ENCODE measurements at places on chromosomes 1 and 21.
A peak's percentile ranks its signal among the peaks of the same experiment; 100 is the strongest.

GRCh38 chr1:70906800-70907199 is 140.8 kb downstream of the PTGER3 start:
- no peak for DNase-seq

DNA sequence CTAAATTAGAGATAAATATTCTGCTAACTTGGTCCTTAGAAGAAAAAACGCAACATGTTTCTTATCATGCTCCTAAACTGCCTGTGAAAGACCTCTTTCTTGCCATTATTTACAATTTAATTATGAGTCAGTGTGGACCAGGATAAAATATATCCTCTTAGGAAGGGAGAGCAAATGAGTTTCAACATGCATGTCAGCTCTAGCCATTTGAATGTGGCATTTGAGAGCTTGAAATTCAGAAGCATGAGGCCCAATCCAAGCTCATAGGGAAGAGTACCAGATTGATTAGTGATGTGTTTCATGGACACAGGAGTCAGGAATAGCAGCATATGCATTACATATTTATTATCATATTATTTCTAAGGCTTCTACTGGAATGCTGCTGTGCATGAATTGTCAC is 39.3 kb downstream of the TBX15 start:
- DNase-seq = peak; percentile 40

- no peak for DNase-seq
Measured at GRCh38 chr1:21864730-21865129, 52.7 kb downstream of the LDLRAD2 start.

DNA sequence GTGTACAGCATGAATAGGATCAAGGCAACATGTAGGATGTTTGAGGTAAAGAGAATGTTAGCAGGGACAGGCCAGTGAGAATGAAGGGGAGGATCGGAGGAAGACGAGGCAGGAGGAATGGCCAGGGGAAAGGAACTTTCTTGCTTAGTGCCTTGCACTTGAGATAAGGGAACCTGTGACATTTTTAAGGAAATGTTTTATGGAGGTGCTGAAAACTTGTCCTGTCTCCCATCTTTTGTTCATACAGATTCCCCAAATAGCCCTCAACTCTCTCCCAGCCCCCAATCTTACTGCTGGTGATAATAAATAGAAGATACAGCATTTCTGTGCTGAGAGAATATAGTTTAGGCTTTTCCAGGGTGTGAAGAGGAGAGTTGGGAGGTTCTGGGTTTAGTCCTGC is 13.6 kb downstream of the ATP8B2 start:
- no peak for DNase-seq

DNA sequence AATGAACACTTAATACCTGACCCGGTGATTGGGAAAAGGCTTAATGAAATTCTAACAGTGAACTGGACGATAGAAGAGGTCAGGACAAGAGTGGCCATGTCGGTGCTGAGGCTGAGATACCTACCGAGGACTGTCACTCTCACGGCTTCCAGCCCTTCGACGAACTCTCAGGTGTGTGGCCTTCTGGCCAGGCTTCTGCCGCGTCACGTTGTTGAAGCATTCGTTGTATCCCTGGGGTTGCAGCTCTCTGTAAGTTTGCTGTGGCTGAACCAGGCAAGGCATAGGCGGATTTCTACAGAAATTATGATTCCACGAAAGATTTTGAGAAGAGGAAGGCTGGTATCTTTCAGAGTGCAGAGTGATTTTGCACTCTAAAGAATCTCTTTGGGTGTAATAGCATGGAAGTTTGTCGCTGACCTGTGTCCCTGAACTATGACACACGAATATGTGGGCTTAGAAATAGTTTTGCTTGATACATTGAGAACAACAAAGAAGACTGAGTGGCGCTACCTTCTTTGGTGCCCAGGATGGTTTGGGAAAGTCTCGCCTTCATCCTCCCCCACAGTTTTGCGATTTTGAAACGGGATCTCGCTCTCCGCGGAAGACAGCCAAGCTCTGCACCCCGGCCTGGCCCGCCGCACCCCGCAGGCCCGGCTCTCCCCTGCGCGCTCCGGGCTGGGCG is 403 bp upstream of the EPHX4 start:
- DNase-seq = no peak

GRCh38 chr1:54546651-54547401 is 1.2 kb upstream of the ACOT11 start:
- no peak for DNase-seq

GRCh38 chr1:64129701-64130100 is 73.7 kb upstream of the UBE2U start:
- no peak for DNase-seq

Data from Daoy (cell line).